Activated CD4-positive, alpha-beta memory T cell treated with anti-CD3 and anti-CD28 coated beads, Interleukin-2, amount 10 ng/mL, durations not matched to agents 7 days and 5 days (primary cell): ENCODE measurements at places on chromosomes 2 and 18. TPM values are rescaled to one million over a fixed set of nuclear protein-coding genes. Genes with fewer than 3 reads are reported as not detected.

The LRPPRC gene
- 62.1 TPM for total RNA-seq

The RAB1A gene
- 74.0 TPM for total RNA-seq

DNA sequence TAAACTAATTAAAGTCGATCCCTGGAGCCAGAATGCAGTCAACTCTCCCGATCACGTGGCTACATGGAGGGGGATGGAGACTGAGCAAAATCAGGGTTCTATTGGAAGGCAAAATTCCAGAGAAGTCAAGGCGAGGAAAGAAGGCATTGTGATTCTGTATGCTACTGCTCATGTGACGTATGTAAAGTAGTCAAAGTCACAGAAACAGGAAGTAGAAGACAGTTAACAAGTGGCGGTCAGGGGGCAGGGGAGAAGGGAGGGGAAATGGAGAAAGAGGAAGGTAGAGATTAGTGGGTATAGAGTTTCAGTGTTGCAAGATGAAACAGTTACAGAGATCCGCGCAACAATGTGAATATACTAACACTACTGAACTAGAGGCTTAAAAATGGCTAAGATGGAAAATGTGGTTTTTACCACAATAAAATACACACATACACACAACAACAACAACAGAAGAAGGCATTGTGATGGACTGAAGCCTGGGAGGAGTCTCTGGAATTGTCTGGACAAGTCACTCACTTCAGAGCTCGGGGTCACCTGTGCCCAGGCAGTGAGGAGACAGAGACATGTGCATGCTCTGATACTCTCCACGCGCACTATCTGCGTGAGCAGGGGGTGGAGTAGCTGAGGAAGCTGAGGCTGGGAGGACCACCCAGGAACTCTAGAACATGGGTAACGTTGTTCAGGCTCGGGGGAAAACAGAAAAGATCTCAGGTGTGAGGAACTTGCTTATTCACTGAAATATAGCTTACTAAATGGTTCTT lies 89.9 kb upstream of the CDCA7 start:
- peaks cover 17% of the 10 kb centered on the region for H3K36me3 ChIP-seq
- no peak overlapping the region for H3K4me3 ChIP-seq

- no peaks in the 10 kb centered on the region for H3K36me3 ChIP-seq
- H3K4me3 ChIP-seq: no peak overlapping the region
- H3K27me3 ChIP-seq: no peaks in the 10 kb centered on the region
- no peak for DNase-seq
- no peaks in the 10 kb centered on the region for H3K4me1 ChIP-seq
Observed at GRCh38 chr2:152426801-152427200, 91.8 kb downstream of the FMNL2 start.

DNA sequence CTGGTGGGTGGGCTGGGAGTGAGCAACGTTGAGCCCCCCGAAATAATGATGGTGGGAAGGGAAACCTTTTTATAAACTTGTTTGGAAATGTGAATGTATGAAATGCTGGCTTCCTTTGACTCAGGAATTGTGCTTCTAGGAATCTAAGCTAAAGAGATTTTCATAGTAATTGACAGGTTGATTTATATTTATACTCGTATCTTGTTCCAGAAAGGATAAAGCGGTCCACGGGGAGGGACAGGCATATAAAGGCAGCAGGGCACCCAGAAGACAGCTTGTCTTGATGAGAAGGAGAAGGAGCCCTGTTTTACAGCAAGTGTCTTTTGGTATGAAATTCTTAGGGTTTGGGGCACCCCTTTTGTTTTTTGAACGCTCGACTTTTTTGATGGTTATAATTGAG lies 157.8 kb downstream of the AGAP1 start:
- H3K36me3 ChIP-seq: no peaks in the 10 kb centered on the region
- no peak overlapping the region for H3K4me3 ChIP-seq
- no peaks in the 10 kb centered on the region for H3K4me1 ChIP-seq
- no peak overlapping the region for H3K27ac ChIP-seq
- H3K27me3 ChIP-seq: peaks cover 10% of the 10 kb centered on the region

- H3K27me3 ChIP-seq: no peaks in the 10 kb centered on the region
- H3K27ac ChIP-seq: no peak overlapping the region
- H3K36me3 ChIP-seq: no peaks in the 10 kb centered on the region
Observed at GRCh38 chr2:121237980-121238665, 46.9 kb downstream of the TFCP2L1 start.

DNA sequence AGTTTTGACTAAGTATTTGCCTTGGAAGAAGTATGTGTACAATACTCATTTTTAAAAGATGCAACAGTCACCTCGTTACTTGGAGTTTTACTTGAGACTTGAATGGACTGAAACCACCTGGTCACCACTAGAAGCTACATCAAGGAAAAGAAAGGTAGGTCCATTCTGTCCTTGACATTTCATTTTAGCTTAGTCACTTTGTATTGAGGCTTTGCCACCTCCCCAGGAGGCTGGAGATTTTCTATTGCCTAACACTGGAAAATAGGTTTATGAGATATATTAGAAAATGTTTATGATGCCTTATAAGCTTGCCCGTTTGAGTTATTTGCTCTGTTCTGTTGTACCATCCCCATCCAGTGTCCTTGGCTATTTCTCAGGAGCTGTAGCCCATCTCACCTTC lies 107.9 kb upstream of the ETAA1 start:
- H3K27ac ChIP-seq: no peak overlapping the region
- H3K4me1 ChIP-seq: no peaks in the 10 kb centered on the region
- DNase-seq: no peak
- H3K27me3 ChIP-seq: no peaks in the 10 kb centered on the region
- no peak overlapping the region for H3K4me3 ChIP-seq
- H3K36me3 ChIP-seq: no peaks in the 10 kb centered on the region
